Eye (tissue), 1 donor: ENCODE measurements at places on chromosomes 7 and 10.
A peak's percentile ranks its signal among the peaks of the same experiment; 100 is the strongest.

DNA sequence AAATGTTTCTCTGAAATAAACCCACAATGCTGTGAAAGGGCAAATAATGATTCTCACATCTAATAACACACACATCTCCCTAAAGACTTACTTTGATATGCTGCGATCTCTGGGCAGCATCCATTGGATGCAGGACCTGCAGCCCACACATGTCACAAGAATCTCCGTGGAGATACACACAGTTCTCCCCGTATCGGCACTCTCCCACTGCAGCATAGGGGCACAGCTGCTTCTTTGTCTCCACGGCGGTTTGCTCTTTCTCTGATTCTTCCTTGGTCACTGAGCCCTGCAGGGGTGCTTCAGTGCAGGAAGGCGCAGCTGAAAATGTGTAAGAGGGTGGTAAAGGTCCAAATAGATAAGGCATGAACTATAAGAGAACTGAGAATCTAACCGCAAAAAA lies 20.4 kb downstream of the MKRN1 start:
- peak; percentile 73 for DNase-seq

DNA sequence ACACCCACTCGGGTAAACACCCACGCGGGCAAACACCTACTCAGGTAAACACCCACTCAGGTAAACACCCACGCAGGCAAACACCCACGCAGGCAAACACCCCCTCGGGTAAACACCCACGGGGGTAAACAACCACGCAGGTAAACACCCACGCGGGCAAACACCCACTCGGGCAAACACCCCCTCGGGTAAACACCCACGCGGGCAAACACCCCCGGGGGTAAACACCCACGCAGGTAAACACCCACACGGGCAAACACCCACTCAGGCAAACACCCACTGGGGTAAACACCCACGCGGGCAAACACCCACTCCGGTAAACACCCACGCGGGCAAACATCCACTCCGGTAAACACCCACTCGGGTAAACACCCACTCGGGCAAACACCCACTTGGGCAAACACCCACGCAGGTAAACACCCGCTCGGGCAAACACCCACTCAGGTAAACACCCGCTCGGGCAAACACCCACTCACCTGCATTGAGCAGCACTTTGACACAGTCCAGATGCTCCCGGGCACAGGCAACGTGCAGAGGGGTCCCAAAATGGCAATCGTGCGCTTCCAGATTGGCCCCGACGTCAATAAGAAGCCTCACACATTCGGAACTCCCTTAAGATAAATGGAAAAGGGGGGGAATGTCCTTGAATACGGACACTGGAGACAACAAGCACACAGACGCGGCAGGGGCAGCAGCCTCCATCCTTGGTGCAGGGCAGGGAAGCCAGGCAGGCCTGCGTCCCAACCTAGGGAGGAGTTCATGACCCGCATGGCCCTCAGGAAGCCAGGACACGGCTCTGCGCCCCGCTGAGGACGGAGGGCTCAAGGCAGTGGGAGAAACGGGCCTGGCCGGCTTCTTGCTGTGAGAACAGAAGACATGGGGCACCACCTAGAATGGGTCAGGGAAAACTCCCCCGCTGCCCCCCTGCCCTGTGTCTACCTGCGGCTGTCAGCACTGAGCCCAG lies 17.6 kb downstream of the ASB13 start:
- DNase-seq, result no peak

DNA sequence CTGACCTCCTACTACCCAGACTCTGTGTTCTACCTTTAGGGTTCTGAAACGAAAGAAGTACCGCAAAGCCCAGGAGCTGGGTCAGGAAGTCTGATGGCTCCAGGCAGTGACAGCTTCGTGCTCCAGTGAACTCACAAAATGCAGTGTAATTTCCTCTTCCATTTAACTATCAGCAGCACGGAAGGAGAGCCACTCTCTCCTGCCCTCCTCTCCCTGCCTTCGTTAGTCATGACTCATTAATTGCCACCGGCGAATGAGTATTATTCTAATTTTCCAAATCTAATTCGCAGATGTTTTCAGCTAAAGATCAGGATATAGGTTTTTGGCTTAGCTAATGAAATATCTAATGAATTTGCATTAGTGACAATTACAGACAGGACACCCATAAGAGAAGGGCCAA lies 1262.0 kb downstream of the TYW1 start:
- DNase-seq, result peak; percentile 67

GRCh38 chr7:132225216-132226030 lies 350.8 kb downstream of the PLXNA4 start:
- no peak for DNase-seq

- no peak for DNase-seq
Measured at GRCh38 chr10:122141821-122142640, 129.1 kb upstream of the BTBD16 start.

- no peak for DNase-seq
Measured at GRCh38 chr10:126017961-126018560, 121.7 kb downstream of the FANK1 start.

DNA sequence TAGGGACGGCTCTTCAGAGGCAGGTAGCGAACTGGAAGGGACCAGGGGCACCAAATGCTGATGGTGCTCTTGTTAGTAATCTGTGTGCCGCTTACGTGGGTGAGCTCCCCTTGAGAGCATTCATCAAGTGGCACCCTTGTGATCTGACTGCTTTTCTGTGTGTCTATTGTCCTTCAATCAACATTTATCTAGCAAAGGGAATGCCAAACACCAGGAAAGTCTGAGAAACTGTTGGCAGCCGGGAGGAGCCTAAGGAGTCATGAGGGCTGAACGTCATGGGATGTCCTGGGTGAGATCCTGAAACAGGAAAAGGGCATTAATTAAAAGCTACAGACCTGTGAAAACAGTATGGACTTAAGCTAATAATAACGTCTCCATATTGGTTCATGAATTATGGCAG lies 733.1 kb downstream of the TYW1 start:
- DNase-seq, result no peak

GRCh38 chr7:16648551-16648950 lies 2.6 kb downstream of the BZW2 start:
- no peak for DNase-seq

GRCh38 chr10:17240096-17240495 lies 12.1 kb downstream of the VIM start:
- no peak for DNase-seq

GRCh38 chr7:28802450-28802849 lies 155.7 kb downstream of the TRIL start:
- DNase-seq, result peak; percentile 46

DNA sequence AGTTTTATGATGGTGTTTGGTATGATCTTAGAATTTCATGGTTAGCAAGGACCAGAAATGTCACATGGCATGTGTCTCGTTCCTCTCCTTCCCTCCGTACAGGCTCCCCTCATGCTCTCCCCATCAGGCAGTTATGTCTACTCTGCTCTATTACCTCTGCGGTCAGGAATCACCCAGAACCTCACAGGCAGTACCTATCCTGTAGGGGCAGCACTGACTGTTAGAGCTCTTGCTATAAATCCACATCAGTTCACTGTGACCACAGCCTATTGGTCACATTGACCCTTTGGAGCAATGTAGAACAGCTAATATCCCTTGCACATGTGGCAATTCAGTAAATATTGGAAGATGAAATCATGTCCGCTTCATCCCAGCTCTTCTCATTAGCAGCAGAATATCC lies 151.8 kb downstream of the WNT2 start:
- DNase-seq, result no peak

- no peak for DNase-seq
Measured at GRCh38 chr10:125333769-125334168, 173.4 kb upstream of the CTBP2 start.

DNA sequence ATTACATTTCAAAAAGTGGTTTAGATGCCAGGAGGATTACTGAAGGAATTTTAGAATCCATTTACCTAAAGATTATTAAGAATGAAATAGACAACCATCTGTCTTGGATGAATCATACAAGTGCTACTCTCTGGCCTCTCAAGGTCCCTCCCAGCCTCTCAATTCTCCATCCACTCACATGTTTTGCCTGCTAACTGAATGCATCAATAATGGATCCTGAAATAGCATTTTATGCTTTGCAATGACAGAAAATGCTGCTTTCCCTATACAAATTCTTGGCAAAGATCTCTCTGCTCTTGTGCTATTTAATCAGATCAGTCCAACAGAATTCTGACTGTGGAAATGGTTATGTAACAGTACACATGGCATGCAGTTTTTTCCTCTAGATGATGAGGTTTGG lies 68.1 kb downstream of the HBP1 start:
- no peak for DNase-seq

DNA sequence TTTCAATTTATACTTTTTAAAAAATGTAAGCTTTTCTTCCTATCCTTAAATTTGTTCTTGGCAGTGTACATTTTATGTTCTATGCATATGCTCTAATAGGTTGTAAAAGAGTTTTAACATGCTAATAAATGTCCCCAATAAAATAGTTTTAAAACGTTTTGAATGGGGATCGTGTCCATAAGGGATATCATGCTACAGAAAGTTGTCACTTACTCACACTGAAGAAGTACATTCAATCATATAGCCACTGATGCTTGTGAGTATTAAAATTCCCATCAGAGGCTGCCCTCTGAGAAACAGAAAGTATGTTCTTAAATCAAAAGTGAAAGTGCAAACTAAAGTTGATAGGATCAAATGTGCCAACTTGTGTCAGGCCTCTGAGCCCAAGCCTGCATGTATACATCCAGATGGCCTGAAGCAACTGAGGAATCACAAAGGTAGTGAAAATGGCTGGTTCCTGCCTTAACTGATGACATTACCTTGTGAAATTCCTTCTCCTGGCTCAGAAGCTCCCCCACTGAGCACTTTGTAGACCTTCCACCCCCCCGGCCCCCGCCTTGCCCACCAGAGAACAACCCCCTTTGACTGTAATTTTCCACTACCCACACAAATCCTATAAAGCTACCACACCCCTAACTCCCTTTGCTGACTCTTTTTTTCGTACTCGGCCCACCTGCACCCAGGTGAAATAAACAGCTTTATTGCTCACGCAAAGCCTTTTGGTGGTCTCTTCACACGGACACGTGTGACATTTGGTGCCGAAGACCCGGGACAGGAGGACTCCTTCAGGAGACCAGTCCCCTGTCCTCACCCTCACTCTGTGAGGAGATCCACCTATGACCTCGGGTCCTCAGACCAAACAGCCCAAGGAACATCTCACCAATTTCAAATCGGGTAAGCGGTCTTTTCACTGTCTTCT lies 877 bp upstream of the NOD1 start:
- DNase-seq, result peak; percentile 27

GRCh38 chr10:133166504-133166827 lies 6.4 kb downstream of the KNDC1 start:
- no peak for DNase-seq

- DNase-seq, result no peak
Measured at GRCh38 chr10:76334255-76334654, 902.8 kb downstream of the LRMDA start.

DNA sequence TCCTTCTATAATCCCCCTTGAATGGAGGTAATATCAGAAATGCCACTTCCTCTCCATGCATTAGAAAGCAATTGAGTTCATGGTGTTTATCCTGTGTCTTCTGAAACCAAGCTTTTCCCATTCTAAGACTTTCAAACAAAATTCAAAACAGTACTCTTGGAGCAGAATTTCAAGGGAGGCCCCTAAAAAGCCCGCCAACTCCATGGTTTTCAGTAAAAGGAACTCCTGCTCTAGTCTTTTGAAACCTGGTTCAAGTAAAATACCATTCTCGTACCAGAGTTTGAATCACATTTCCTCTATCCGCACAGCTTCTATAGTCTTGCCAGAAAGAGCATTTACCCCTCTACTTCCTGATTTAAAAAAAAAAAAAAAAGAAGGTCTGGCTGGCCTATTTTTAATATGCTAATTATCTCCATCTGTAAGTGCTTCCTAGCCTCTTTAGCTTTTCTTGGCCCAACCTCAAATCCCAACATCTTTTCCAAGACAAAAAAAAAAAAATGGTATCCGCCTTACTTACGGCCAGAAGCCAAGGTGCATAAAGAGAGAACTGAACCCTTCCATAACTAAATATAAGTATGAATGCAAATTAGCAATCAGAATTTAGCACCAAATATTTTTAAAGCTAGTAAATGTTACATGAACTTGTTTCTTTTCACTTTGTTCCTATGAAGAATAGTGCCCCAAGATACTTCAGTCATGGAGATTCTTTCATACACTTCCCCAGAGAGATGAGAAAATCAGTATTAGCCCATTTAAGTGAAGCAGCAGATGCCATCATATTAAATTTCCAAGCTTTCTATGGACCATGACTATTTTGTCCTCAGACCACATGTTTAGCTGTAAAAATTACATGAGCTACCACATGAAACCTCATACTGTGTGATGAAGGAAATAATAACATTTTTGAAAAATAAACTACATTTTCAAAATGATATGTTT lies 199.9 kb upstream of the FAM3C start:
- peak; percentile 71 for DNase-seq

- no peak for DNase-seq
Measured at GRCh38 chr7:41110186-41110585, 592.7 kb downstream of the INHBA start.

GRCh38 chr10:70223728-70224127 lies 9.5 kb downstream of the PPA1 start:
- DNase-seq, result no peak

DNA sequence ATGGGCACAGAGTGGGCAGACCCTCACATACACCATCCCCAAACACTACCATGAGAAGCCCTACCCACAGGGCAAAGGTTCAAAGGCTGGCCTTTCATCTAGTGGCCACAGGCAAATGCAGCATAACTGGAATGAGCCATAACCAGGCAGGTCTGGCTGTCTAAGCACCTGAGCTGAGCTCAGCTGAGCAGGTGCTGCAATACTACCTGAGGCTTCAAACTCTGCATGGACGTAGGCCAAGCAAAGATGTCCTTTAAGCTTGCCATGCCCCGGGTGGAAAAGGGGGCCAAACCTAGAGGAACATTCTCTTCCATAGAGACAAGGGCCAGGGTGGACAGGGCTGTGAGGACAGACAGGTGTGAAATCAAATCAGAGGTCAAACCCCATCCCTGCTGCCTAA lies 65.3 kb upstream of the CAMK2B start:
- DNase-seq, result no peak
